Heart left ventricle (tissue), 16 donors: ENCODE measurements at places on chromosomes 7 and 10.

DNA sequence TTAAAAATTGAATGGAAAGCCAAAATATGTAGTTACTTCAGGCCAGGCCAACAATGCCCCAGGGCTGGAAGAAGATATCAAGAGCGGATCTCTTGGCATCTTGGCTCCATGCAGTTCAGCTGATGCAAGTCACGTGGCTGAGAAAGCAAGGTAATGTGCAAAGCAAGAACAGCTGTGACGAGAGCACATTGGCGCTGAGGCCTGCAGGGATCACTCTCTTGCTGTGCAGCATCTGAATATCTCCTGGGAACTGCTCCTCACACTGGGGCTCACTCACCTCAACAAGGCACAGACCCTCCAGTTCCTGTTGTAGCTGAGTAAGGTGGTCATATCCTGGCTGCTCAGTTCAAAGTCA is 14.0 kb downstream of the AKR1B1 start:
- no peak for DNase-seq
- no peaks in the 10 kb centered on the region for H3K4me1 ChIP-seq
- no peaks in the 10 kb centered on the region for H3K27me3 ChIP-seq
- H3K27ac ChIP-seq, result no peak overlapping the region

- H3K36me3 ChIP-seq, result no peaks in the 10 kb centered on the region
- no peak for DNase-seq
- H3K4me3 ChIP-seq, result no peak overlapping the region
- H3K27me3 ChIP-seq, result no peaks in the 10 kb centered on the region
These were observed 139.6 kb upstream of the NEBL start for GRCh38 chr10:21036757-21037156.

GRCh38 chr10:34607894-34608293 is 207.2 kb downstream of the PARD3 start:
- DNase-seq, result no peak
- no peaks in the 10 kb centered on the region for H3K4me1 ChIP-seq
- H3K27me3 ChIP-seq, result no peaks in the 10 kb centered on the region
- H3K27ac ChIP-seq, result no peak overlapping the region
- H3K4me3 ChIP-seq, result no peak overlapping the region
- H3K36me3 ChIP-seq, result no peaks in the 10 kb centered on the region

GRCh38 chr7:30027065-30027456 is 559 bp upstream of the FKBP14 start:
- H3K27ac ChIP-seq, result peak overlapping the region; percentile 92
- peaks cover 48% of the 10 kb centered on the region for H3K4me1 ChIP-seq
- H3K27me3 ChIP-seq, result no peaks in the 10 kb centered on the region
- no peak for DNase-seq
- H3K36me3 ChIP-seq, result no peaks in the 10 kb centered on the region
